ENCODE measurements at places on chromosomes 3 and 15.

DNA sequence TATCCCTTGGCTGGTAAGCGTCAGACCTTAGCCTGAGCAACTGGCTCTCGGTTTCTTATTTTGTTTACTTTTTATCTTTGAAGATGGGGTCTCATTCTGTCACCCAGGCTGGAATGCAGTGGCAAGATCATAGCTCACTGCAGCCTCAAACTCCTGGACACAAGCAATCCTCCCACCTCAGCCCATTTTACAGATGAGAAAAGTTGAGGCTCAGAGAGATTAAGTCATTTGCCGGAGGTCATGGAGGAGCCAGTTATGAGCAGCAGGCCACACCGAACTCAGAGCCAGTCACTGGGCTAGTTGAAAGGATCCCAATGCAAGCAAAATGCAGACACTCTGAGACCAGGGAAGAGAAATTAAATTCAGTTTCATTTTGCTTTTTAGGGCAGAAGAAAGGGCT, 293.6 kb downstream of the SHQ1 start:
- DNase-seq, result no peak

DNA sequence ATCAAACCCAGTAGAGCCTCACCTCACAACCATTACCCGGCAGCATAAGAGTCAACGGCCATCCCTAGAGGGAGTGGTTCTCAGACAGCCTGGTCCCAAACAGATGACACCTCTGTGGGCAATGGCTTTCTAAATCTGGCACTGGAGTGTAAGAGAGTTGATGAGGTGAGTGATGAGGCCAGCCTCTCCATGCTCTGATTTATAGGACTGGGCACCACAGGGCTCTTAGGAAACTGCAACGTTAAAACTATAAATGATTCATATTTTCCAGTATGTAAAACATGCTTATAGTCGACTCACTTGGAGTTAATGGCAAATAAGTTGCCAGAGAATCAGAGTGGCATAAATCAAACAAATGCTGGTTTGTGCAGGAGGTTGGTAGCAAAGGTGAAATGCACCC, 187.7 kb downstream of the GREM1 start:
- no peak for DNase-seq

DNA sequence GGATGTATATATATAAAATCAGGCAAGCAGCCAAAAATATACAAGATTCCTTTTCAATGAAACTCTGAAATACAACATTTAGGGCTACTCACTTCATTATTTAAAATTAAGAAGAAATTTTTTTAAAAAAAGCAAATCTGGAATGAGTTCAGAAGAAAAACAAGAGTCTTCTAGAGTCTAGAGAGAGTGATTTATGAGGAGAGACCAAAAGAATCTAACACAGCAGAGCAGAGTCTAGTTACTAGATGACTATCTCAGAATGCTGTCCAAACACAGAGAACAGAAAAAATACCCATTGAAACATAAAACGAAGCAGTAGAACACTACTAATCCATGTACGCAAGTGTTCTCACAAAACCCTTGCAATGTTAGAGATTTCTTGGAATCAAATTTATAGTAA, 275.2 kb upstream of the CBLB start:
- no peak for DNase-seq

DNA sequence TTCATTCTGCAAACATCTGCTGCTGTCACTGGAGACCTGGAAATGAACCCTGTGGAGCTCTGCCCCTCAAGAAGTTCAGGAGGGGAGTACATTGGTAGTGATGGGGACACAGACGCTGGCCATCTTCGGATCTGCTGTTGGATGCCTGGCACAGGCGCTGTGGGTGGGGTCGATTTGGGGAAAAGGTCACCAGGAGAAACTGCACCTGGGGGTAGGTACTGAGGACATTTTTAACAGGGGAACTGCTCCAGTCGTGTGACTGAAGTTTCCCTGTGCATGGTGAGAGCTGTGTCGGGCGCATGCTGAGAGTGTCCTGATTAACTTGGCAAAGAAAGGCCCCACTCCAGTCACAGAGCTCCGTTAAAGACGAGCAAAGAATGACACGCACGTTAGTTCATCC, 3.4 kb downstream of the UROC1 start:
- DNase-seq, result no peak

DNA sequence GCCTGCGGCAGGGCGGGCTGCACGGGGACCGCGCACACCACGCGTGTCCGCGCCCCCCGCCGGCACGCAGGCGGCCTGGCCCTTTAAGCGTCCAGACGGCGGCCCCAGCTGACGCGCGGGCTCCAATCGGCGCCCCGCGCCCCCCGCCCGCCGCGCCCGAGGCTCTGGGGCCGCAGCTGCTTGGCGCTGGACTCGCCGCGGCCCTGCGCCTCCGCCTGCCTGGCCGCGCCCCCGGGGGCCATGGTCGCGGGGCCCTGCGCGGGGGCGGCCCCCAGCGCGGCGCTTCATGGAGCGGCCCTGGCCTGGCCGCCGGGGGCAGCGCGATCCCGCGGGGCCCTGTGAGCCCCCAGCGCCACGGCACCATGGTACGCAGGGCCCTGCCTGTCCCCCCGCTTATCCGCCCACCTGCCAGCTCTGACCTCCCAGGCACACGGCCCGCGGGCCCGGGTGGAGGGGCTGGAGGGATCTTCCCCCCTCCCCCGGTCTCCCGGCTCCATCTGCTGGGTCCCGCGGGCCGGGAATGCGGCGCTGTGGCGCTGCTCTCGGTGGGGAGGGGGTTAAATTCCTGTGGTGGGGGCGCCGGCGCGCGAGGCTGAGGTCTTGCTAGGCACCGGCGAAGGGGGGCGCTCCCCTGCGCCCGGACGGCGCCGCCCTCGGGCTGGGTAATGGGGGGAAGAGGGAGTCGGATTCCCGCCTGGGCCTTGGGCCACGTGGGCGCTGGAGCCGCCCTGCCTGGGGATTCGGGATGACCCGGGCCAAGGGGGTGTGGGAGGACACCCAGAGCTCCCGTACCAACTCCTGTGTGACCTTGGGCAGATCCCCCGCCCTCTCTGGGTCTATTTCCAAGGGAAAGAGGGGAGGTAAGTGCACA, 1.1 kb downstream of the ZBTB47 start:
- peak; percentile 85 for DNase-seq

GRCh38 chr15:76663529-76663928, 241.6 kb downstream of the SCAPER start:
- no peak for DNase-seq
